ENCODE measurements at places on chromosomes 12 and 14.
A peak's percentile ranks its signal among the peaks of the same experiment; 100 is the strongest.

GRCh38 chr12:6570264-6570887 is 2.3 kb upstream of the NOP2 start:
- H3K27ac ChIP-seq: no peak overlapping the region
- peaks cover 38% of the 10 kb centered on the region for H3K4me1 ChIP-seq
- H3K36me3 ChIP-seq: peaks cover 51% of the 10 kb centered on the region
- no peaks in the 10 kb centered on the region for H3K27me3 ChIP-seq

DNA sequence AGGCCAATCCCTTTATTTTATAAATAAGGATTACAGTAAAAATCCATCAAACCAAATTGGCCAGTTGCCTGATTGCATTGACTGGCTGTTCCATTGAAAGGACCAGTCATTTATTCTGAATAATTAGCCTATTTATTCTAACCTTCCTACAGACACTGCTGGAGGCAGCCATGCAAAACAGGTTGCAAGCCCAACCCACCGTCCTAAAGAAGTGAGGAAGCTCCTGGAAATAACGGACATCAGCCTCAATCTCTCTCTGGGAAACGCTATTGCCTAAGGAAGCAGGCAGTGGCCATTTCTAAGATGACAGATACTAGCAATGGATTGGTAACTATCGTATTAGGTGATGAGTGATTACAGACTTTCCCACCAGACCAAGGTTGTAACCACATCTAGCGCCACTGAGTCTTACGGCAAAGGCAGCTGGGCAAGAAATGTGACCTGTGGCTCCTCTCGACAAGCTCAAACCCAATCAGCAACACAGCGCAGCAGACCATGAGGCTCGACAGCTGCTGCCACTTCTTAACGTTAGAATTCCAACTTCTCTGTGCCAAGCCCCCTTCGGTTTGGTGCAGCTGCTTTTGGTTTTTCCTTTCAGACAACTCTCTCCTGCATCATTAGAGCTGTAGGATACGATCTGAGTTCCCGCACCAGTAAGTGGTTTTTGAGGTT is 134.2 kb downstream of the KCNK10 start:
- H3K36me3 ChIP-seq: no peaks in the 10 kb centered on the region
- no peak for DNase-seq
- H3K27me3 ChIP-seq: no peaks in the 10 kb centered on the region
- no peak overlapping the region for H3K4me3 ChIP-seq

- no peak for DNase-seq
- no peak overlapping the region for H3K27ac ChIP-seq
- no peaks in the 10 kb centered on the region for H3K4me1 ChIP-seq
- no peaks in the 10 kb centered on the region for H3K36me3 ChIP-seq
These were observed 1.6 kb upstream of the NDRG2 start for GRCh38 chr14:21026274-21026987.

DNA sequence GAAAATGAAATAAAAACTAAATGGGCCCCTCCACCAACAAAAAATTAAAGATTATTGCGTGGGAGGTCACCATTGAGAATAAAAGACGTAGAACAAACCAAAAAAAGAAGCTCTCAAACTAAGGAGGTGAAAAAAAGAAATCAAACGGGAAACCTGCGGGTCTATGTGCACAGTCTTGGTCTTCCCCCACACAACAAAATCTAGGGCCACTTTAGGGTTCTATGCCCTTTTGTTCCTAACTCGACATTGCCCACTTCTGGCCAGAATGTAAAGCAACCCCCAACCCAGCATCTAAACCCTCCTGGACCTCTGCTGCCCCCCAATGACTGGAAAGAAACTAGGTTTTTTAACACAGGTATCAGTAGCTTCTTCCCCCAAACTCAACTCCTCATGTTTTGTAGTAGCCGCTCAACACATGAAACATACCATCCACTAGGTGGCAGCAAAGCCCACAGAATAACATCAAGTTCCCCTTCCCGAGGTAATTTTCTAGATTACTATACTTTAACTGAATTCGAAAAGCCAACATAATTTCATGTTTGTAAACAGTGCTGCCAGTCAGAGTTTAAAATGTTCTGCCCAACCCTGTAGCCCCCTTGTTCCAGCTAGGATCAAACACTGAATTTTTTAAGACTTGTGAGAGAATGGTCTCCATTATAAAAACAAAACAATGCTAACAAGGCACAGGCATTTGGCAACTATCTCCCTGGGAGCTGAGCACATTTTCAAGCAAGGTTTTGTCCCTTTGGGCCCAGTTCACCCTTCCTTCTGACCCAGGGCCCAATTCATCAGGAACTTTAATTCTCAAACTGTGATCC is 18.7 kb downstream of the DAD1 start:
- peaks cover 49% of the 10 kb centered on the region for H3K36me3 ChIP-seq
- H3K4me3 ChIP-seq: no peak overlapping the region
- DNase-seq: peak; percentile 96
- peaks cover 20% of the 10 kb centered on the region for H3K4me1 ChIP-seq
- peak overlapping the region; percentile 16 for H3K27ac ChIP-seq
- no peaks in the 10 kb centered on the region for H3K27me3 ChIP-seq

DNA sequence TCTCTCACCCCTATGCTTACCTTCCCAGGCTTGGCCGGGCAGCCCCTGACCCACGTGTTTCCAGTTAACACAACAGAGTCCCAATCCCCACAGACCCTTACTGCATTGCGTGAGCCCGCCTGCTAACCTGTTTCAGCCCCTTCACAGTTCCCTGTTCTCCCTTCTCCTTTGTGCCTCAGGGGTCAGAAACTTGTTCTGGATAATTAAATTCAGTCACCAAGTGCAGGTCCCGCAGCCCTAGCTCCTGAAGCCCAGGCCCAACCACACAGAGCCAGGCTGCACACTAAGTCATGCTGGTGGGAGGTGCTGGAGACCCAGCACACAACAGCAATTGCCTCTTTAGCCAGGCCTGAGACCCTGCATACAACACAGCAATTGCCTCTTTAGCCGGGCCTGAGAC is 9.6 kb downstream of the ISM2 start:
- no peak for DNase-seq
- H3K27ac ChIP-seq: no peak overlapping the region
- H3K36me3 ChIP-seq: no peaks in the 10 kb centered on the region
- no peaks in the 10 kb centered on the region for H3K27me3 ChIP-seq

DNA sequence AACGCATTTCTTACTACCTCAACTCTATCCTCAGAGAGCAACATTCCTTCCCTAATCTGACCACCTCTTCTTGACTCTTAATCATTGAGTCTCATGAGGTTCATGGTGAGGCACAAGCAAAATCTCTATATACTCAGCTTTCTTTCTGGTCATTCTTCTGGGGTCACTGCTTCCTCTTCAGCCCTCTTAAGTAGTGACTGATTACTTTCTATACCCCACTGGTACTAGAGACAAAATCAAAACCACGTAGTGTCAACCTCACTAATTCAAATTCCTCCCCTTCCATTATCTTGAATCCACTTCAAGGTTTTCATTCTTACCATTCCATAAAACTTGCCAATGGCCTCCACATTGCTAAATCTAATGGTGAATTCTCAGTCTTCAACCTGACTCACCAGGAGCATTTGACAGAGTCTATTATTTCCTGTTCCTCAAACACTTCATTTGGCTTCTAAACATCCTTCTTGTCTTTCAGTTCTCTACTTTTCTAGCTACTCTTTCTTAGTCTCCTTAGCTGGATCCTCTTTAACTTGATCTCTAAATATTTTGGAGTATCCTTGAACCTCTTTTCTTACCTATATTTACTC is 6.8 kb downstream of the WDHD1 start:
- peaks cover 4% of the 10 kb centered on the region for H3K4me1 ChIP-seq
- no peak overlapping the region for H3K4me3 ChIP-seq
- no peak overlapping the region for H3K27ac ChIP-seq
- DNase-seq: no peak

DNA sequence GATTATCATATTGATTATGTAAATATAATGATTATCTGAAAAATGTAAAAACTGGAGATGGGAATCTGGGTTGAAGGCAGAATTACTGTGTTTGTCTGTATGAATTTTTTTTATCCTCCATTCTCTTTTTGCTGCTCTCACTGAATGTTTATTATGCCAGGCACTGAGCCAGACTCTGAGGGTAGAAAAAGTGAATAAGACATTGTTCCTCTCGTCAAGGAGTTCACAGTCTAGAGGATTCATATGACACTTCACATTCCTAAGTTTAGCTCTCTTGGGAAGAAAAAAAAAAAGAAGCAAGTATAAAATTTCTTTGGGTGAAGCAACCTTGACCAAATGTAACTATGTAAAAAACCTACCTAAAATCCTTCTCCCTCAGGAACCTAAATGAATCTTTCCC is 120.9 kb upstream of the LMO3 start:
- no peak for DNase-seq
- H3K27ac ChIP-seq: no peak overlapping the region
- H3K36me3 ChIP-seq: no peaks in the 10 kb centered on the region
- no peak overlapping the region for H3K4me3 ChIP-seq

GRCh38 chr12:106999446-106999845 is 12.5 kb upstream of the MTERF2 start:
- no peaks in the 10 kb centered on the region for H3K4me1 ChIP-seq
- H3K4me3 ChIP-seq: no peak overlapping the region

DNA sequence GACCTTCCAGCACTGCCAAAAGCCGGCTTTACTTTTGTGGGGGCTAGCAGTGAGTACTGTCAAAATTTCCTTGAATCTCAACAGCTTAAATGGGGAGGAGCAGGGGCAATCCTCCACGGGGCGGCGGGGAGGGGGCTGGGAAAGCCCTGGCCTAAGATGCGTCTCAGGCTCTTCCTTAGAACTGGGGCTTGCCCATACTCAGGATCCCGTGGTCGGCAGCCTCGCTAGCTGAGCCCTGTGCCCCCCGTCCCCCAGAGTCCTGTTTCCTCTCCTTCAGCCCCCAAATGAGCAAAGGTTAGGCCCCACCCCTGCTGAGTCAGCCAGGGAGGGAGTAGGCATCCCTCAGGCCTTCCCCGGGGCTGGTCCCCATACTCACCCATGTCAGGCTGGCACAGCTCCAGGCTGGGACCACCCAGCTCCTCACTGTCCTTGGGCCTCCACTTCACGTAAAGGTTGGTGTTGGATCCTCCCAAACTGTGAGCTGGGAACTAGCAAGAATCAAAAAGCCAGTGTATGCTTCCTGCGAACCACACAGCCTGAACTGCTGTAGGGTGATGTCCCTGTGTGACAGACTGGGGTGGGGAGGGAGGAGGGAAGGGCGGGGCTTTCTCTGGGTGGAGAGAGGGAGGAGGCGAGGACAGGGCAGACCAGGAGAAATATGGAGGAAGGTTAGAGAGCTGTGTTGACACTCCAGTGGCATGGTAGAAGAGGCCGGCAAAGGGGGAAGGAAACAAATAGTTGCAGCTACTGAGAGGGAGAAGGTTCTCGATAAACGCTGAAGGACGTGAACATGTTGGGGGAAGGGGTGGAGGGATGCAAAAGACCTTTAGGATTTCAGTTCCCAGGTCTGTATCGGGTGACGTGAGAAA is 5.9 kb upstream of the BAZ2A start:
- H3K4me1 ChIP-seq: peaks cover 61% of the 10 kb centered on the region
- peak overlapping the region; percentile 64 for H3K27ac ChIP-seq
- H3K27me3 ChIP-seq: no peaks in the 10 kb centered on the region
- peaks cover 27% of the 10 kb centered on the region for H3K36me3 ChIP-seq
